ENCODE measurements at places on chromosomes 12 and 14.

- DNase-seq: no peak
Observed at GRCh38 chr12:66713984-66714383, 35.1 kb upstream of the GRIP1 start.

DNA sequence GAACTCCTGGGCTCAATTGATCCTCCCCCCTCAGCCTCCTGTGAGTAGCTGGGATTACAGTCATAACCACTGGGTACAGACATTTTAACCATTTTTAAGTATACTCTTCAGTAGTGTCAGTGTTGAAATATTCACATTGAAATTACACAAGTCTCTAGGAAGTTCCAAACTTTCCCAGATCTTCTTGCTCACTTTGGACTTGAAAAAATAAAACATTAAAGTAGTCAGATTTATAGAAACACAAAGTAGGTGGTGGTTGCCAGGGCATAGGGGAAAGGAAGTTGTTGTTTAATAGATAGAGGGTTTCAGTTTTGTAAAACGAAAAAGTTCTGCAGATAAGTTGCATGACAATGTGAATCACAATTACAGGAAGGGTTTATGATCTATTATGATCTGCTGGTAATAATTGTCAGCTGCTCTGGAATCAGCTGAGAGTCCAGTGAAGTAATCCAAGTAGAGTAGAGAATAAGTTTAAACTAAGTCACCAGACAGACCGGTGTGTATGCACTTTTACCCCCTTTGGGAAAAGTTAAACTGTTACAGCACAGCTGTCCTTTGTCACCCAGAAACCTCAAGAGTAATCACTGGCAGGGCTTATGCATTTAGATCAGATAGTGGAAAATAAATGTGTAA, 27.4 kb downstream of the PCNX1 start:
- DNase-seq: no peak

DNA sequence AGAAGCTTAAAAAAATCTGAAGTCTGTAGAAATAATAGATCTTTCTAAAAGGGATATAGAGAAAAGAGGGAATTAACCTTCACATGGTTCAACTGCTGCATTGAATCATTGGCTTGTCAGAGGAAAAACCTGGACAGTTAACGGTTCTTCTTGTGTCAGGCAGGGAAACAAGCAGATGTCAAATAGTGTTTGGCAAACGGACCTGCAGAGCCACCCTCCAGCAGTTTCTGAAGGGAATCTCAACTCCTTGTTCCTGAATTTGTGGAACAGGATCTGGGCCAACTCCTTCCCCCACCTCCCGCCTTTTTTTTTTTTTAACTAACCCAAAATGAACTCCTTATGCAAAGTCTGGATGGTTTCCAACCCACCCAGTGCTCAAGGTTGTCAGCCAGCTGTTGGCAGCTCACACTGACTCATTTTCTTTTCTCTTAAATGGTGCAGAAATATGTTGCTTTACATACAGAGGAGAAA, 187.3 kb downstream of the CAND1 start:
- no peak for DNase-seq

DNA sequence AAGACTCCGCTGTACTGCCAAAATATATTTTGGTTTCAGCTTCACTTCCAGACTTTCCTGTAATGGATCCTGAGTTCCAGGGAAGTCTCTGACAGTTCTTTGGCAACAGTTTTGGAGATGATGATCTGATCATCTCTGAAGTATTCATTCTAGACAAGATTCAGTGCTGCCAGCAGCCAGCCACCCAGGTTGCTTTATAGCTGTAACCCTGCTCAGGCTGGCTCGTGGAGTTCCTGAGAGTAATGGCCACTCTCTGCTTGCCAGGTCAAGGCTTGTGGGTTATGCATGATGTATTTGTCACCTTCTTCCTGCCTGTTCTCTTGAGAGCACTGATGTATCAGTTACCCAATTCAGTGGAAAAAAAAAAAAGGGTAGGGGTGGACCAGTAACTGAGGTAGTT, 124.3 kb downstream of the PPHLN1 start:
- no peak for DNase-seq
